Upper lobe of right lung (tissue), 1 donor: ENCODE measurements at places on chromosomes 7 and 10. TPM values are rescaled to one million over a fixed set of nuclear protein-coding genes. Genes with fewer than 3 reads are reported as not detected.

DNA sequence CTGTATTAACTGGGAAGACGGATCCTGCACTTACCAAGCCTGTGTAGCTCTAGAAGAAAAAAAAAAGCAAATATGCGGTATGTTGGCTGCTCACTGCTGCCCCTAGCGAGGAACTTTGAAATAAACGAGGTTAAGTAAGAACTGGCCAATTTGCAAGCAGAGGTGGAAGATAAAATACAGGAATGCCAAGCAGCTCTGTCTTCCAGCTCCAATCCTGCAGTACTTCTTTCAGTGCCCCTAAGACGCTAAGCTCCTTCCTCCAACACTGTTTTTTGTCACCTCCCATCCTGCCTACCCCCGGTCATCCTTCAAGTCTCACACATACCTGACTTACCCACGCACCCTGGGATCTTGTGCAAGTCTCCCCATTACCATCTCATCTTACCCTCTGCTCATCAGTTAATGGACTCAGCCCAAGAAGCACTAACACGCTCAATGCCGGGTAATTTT is 809 bp downstream of the C10orf143 start:
- H3K27ac ChIP-seq: peak overlapping the region; percentile 86
- no peaks in the 10 kb centered on the region for H3K27me3 ChIP-seq
- H3K4me3 ChIP-seq: peak overlapping the region; percentile 90
- peaks cover 12% of the 10 kb centered on the region for H3K4me1 ChIP-seq
- no peak for DNase-seq

- H3K4me1 ChIP-seq: no peaks in the 10 kb centered on the region
- DNase-seq: no peak
- no peak overlapping the region for H3K4me3 ChIP-seq
- H3K27me3 ChIP-seq: no peaks in the 10 kb centered on the region
- H3K36me3 ChIP-seq: no peaks in the 10 kb centered on the region
These were observed 115.2 kb upstream of the RAB18 start for GRCh38 chr10:27388761-27389399.

- no peak overlapping the region for H3K27ac ChIP-seq
- H3K4me1 ChIP-seq: no peaks in the 10 kb centered on the region
These were observed 745.8 kb upstream of the LRRTM3 start for GRCh38 chr10:66180021-66180420.

The FGFR2 gene
- 58.7 TPM for total RNA-seq

The ENTPD1 gene
- 64.6 TPM for total RNA-seq
